Hematopoietic multipotent progenitor cell treated with erythropoietin and hydrocortisone succinate and interleukin-3 and kit ligand, for 15 days (in vitro differentiated cells): ENCODE measurements at places on chromosomes 16 and 17.

- DNase-seq, result peak; percentile 94
Observed at GRCh38 chr16:970766-971581, at the start of gene LMF1. LMF1 (minus strand) TSS chr16:970984; CDS start chr16:970980, 4 bp downstream.

GRCh38 chr16:17503331-17503730, 32.6 kb upstream of the XYLT1 start:
- DNase-seq, result no peak

DNA sequence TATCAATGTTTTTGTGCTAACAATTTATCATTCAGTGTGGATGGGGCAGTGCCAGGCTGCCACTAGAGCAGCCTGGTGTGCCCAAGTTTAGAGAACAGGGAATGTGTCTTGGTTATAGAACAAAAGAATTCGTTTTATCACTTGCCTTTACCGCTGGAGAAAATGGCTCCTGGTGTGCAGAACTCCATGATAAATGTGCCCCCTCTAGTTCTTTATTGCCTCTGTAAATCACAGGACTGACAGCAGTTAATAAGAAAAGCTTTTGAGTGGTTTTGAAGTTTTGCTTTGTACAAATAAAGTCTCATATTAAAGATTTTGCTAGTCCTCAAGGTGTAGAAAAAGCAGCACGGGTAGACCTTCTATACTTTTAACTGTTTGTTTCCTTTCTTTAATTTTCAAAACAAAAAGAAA, 28.2 kb upstream of the PSMD7 start:
- no peak for DNase-seq

DNA sequence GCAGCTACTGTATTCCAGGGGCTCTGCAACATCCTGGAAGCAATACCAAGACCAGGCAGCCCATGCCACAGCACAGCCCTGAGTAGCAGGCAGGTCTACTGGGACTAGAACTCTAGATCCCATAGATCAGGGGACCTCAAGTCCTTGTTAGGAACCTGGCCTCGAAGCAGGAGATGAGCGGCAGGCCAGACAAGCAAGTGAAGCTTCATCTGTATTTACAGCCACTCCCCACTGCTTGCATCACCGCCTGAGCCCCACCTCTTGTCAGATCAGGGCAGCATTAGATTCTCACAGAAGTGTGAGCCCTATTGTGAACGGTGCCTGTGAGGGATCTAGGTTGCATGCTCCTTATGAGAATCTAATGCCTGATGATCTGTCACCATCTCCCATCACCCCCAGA, 295.7 kb upstream of the TNRC6C start:
- DNase-seq, result no peak

GRCh38 chr17:29094101-29094708, 51.3 kb downstream of the PIPOX start:
- DNase-seq, result no peak

- DNase-seq, result no peak
Observed at GRCh38 chr17:17813055-17813724, 23.6 kb downstream of the SREBF1 start.

GRCh38 chr17:67863624-67864247, 38.4 kb downstream of the BPTF start:
- DNase-seq, result no peak

DNA sequence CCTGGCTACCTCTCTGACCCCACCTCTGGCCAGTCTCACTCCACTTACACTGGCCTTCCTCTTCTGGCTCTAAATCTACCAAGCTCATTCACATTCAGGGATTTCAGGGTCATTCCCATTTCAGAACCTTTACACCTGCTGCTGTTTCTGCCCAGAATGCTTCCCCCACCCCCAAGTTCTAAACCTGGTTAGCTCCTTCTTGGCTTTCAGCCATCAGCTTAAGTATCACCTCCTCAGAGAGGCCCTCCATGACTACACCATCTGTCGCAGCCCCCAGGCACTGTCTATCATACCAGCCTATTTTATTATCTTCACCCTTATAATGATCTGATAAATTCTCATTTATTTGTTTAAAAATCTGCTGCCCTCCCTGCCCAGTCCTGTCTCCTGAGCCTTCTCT, 23.3 kb upstream of the NGFR start:
- no peak for DNase-seq

- no peak for DNase-seq
Observed at GRCh38 chr16:25151996-25152395, 40.5 kb downstream of the LCMT1 start.

GRCh38 chr17:59300941-59301340, 30.5 kb upstream of the YPEL2 start:
- no peak for DNase-seq

- DNase-seq, result no peak
Observed at GRCh38 chr17:51954232-51954765, 204.2 kb downstream of the CA10 start.

GRCh38 chr16:2194852-2195321, 1.5 kb downstream of the CASKIN1 start:
- DNase-seq, result peak; percentile 61
